ENCODE measurements at places on chromosomes 4 and X.

GRCh38 chr4:11782859-11783258, 354.2 kb upstream of the HS3ST1 start:
- DNase-seq: no peak

DNA sequence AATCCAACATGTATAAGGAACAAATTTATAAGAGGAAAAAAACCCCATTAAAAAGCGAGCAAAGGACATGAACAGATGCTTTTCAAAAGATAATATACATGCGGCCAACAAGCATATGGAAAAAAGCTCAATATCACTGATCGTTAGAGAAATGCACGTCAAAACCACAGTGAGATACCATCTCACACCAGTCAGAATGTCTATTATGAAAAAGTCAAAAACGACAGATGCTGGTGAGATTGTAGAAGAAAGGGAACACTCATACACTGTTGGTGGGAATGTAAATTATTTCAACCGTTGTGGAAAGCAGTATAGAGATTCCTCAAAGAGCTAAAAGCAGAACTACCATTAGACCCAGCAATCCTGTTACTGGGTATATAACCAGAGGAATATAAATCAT, 465.4 kb downstream of the TMA16 start:
- no peak for DNase-seq

DNA sequence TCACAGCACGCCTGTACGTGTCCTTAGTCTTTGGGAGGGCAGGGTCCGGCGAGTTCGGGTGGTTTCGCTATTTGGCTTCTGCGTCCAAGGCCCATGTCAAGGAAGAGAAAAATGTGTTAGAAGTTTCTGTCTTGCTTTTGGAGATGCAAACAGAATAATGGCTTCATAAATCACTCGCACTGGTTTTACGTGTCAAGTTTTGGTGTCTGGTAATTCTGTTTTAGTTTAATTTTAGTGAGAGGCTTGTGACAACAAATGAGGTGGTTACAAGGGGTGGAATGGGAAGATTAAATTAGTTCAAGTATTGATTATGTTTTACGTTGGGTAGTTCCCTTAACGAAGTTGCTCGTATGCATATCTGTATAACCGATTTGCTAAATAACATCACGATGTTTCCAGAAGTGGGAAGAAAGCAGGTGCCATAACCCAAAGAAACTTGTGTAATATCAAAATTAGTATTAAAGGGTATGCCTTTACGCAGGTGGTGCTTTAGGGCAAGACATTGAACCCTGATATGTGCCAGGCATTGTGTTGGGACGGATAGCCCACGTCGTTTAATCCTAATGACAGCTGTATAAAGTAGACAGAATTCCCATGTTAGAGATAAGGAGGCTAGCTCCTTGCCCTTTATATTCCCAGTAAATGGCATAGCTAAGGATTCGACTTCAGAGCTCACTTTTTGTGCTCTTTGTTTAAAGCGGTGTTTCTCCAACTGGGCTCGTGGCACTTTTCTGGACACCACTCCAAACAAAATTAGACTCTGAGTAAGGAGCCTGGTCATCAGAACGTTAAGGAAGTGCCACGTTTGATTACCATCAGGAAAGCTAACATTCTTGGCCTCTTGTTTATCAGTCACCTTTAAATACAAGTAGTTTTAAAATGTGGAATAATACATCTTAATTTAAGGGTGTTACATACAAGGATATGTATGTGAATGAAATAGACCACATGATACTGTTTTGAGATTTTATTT, 843 bp downstream of the RPL34 start:
- DNase-seq: no peak

DNA sequence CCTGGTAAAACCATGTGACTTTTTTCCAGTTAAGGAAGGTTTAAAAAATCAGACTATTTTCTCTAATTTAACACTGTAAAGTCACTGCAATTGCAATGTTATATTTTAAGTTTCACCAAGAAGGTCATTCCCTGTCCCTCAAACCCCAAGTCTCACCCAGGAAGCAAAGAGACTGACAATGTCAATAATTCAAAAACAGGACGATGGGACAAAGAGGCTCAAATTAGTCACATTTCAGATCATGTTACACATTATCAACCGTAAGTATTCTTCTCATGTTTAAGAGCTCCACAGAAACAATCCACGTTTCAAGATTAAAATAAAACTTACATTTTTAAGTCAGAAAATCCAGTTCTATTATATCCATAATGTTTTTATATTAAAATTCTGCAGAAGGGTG, 13.2 kb downstream of the SHISA3 start:
- no peak for DNase-seq

- DNase-seq: no peak
Observed at GRCh38 chr4:163806653-163807052, 312.2 kb downstream of the TMA16 start.

DNA sequence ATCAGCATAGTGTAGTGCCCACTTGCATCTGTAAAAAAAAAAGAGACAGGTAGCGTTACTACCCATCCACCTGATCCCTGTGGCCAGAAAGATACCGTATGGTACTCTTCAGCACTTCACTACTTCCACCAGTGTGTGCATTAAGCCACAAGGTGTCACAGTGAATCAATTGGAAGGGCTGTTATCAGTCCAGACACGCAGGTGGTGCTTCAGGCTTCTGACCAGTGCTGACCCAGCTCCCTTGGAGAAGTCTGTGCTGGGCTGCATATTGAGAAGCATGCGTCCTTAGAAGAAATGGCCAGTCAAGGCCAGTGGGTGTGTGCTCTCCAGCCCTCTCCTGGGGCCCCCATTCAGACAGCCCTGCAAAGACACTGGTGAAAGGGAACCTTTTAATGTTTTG, 10.6 kb downstream of the LDB2 start:
- DNase-seq: no peak

DNA sequence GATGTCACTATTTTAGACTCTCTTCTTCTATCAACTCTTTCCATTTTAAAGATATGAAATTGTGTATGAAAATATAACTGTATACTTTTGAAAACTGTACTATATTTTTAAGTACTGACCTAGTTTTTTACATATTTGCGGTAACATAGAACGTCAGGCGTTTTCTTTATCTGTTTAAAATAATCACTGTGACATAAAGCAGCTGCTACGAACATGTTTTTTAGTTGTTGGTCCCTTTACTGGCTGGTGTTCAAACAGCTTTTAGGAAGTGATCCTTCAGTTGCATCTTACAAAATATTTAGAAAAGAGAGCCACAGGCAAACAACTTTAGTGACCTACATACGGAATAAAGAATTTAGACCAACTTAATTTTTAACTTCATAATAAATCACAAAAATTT, 73.1 kb downstream of the METTL14 start:
- no peak for DNase-seq

DNA sequence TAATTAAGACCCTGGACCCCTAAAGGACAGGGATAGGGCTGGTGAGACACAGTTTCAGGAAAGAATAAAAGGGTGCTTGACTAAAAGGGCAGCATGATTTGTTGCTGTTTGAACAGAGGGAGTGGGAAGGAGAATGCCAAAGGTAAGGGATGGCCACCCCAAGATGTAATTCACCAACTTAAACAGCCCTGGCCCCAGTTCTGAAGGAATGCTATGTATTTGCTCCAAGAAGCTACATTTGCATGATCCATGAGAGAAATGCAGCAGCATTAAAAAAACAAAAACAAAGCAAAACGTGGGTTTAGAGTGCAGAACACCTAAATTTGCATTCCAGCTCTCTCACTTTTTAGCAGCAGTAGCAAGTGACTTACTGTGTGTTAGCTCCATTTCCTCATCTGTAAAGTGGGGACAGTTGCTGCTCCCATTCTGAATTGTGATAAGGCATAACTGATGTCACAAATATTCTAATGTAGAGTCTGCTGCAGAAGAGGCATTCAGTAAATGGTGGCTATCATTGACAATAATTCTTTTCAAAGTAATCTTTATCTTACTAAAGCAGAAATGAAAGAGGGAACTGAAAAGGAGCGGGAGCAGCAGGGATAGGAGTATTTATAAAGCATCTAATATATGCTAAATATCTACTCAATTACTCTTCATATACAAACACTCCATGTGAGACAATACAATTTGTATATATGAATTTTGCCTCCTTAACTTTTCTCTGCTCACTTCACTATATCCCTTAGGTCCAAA, 115.8 kb downstream of the PPARGC1A start:
- no peak for DNase-seq

- DNase-seq: no peak
Observed at GRCh38 chr4:2040391-2041238, 18.5 kb upstream of the NAT8L start.

DNA sequence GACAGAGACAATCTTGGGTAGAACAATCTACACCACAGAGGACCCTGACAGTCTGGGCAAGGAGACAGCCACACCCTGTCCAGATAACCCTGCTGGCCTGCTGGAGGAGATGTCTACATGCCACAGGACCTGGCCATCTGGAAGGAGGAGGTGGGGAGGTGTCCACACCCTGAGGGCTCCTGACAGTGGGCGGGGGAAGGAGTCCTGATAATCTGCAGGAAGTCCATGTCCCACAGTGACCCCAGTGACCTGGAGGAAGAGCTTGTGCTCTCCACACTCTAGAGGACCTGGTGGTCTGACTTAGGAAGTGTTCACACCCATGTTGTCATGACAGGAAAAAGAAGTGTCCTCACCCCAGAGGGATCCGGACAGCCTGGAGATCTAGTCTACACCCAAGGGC, 5.5 kb downstream of the SUV39H1 start:
- DNase-seq: no peak

DNA sequence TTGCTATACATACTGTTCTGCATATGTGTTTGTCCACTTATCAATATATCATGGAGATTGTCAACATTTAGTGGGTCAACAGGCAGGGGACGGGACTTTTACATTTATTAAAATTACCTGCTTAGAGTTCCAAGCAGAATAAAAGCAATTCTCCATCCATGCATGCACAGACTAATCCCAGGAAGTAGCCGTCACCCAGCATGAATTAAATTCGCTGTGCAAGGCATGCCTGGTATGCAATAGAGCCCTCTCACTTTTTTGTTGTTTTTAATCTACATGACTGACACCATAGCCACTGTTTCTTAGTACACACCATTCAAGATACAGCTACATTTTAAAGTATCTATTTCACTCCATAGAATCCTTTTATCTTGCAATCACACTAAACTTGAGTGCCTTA, 108.9 kb downstream of the USP46 start:
- no peak for DNase-seq

GRCh38 chrX:68132749-68133148, 300.5 kb downstream of the OPHN1 start:
- DNase-seq: no peak

- no peak for DNase-seq
Observed at GRCh38 chrX:23394421-23394820, 59.8 kb downstream of the PTCHD1 start.

DNA sequence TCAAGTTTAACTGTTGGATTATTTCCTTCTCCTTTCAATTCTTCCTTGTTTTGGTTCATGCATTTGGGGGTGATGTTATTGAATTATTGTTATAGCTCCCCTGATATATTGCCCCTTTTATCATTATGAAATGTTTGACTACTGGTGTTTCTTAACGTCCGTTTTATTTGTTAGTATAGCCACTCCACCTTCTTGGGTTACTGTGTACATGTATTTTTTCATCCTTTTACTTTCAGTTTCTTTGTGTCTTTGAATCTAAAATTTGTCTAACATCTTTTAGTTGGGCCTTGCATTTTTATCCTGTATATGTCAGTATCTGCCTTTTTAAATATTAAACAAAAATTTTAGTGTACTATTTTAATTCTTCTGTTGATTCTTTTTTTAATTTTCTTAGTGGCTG, 88.7 kb downstream of the TNIP2 start:
- no peak for DNase-seq

GRCh38 chr4:153773236-153773690, 13.4 kb upstream of the RNF175 start:
- no peak for DNase-seq

- DNase-seq: no peak
Observed at GRCh38 chr4:5845035-5845905, 47.6 kb downstream of the CRMP1 start.

GRCh38 chr4:122946142-122946541, 23.7 kb upstream of the NUDT6 start:
- DNase-seq: no peak

- no peak for DNase-seq
Observed at GRCh38 chr4:121951521-121952110, at the start of gene TRPC3. Gene TRPC3 (minus strand): TSS chr4:121952060. CDS start chr4:121951680, 380 bp downstream.

- DNase-seq: no peak
Observed at GRCh38 chr4:48777739-48778138, 2.3 kb downstream of the FRYL start.

DNA sequence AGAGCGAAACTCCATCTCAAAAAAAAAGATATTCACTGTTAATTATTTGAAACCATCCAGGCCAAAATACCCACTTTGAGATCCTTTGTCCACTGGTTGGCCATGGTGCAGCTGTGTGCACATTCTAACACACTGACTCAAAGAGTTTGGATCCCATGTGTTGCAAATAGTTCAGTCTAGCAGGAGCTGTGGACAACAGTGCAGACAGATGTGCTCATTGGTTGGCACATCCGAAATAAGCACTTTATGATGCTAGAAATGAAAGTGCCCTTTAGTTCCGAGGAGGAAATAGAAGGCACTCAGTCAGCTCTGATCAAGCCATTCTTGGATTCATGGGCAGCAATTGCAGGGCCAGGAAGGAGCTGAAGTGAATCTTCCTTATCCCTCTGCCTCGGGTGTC, 63.0 kb upstream of the TMEM150C start:
- no peak for DNase-seq

DNA sequence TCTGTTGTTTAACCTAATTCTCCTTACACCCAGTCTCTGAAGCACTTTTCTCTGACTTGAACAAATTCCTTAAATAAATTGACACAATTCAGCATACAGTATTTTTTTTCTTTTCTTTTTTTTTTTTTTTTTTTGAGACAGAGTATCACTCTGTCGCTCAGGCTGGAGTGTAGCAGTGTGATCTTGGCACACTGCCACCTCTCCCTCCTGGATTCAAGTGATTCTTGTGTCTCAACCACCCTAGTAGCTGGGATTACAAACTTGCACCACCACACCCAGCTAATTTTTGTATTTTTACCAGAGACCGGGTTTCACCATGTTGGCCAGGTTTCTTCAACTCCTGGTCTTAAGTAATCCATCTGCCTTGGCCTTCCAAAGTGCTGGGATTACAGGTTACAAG, 1498.1 kb upstream of the PCDH10 start:
- DNase-seq: no peak

GRCh38 chr4:106854569-106855351, 181.4 kb downstream of the DKK2 start:
- DNase-seq: no peak

- no peak for DNase-seq
Observed at GRCh38 chrX:65783746-65784145, 116.3 kb downstream of the MSN start.
